Upper lobe of left lung (tissue), 6 donors: ENCODE measurements at places on chromosomes 3 and 15.

GRCh38 chr3:46299608-46300460 is 54.1 kb upstream of the CCR2 start:
- no peak for DNase-seq

- no peak for DNase-seq
These were observed 586.9 kb upstream of the SGO1 start for GRCh38 chr3:20772869-20773268.

DNA sequence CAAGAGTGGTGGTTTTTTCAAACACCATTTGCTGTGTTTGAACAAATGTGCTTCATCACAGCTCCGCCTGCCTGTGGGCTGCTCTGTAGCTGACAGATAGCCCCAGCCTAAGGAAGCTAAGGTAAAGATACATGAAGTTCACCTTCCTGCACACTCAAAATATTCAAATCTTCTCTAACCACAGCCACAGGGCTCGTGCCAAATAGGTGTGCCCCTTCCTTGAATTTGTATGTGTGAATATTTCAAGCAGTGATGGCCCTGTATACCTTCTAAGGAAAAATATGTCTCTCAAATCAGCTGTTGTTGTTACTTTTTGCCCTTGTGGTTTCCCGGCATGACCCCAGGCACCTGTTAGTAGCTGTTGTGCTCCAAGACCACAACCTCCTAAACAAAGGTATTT is 92.8 kb downstream of the CCNL1 start:
- no peak for DNase-seq

DNA sequence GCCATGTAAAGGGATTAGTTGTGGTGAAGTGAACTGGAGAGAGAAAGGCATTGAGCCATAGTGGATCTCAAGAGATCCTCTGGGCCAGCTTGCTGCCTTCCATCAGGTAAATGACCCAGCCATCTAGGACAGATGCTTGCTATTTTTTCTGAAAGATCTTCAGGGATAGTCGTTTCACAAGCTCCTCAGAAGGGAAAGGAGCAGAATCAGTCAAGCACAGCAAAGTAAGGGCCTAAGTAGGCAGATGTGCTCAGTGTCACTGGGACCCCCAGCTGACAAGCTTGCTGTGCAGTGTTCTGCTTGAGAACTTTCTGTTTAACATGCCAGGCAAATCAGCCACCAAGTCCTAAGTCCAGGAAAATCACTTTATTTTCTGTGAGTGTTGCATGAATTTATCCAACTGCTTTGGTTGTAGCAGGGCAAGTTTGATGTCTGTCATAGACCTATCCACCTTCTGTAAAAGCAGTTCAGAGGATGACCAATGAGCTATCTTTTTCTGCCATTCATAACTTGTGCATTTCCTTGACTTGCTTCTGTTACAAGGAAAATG is 319.8 kb downstream of the IL5RA start:
- no peak for DNase-seq
